CD4-positive, alpha-beta T cell treated with Interferon gamma for 1 hour (primary cell): ENCODE measurements at places on chromosomes 4 and X.
A peak's percentile ranks its signal among the peaks of the same experiment; 100 is the strongest.

GRCh38 chr4:103032574-103032973 lies 13.1 kb upstream of the SLC9B1 start:
- DNase-seq, result no peak

- DNase-seq, result no peak
These were observed 48.2 kb upstream of the H2AZ1 start for GRCh38 chr4:99998062-99998867.

GRCh38 chr4:1807332-1807777 lies 14.3 kb downstream of the FGFR3 start:
- DNase-seq, result no peak

GRCh38 chrX:49263631-49264030 lies 879 bp downstream of the FOXP3 start:
- DNase-seq, result no peak

GRCh38 chr4:1310031-1310795 lies 20.5 kb downstream of the MAEA start:
- no peak for DNase-seq

GRCh38 chr4:168514249-168514852 lies 17.5 kb downstream of the PALLD start:
- no peak for DNase-seq

- no peak for DNase-seq
These were observed 992.3 kb downstream of the STPG2 start for GRCh38 chr4:97150966-97151365.

DNA sequence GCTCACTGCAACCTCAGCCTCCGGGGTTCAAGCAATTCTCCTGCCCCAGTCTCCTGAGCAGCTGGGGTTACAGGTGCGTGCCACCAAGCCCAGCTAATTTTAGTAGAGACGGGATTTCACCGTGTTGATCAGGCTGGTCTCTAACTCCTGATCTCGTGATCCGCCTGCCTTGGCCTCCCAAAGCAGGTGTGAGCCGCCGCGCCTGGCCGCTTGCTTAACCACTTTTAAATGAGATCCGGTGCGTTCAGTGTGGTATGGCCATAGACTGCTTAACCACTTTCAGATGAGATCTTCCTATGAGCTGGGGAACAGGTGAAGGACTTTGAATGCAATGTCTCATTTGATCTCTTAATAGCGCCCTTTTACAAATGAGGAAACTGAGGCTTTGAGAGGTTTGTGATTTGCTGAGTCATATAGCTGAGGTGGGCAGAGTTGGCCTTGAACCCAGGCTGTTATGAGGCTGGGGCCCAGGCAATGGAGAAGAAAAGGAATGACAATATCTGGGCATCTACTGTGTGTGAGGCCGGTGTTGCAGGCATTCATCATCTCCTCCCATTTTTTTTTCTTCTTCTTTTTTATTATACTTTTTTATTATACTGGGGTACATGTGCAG lies 41.9 kb upstream of the NSG1 start:
- peak; percentile 14 for DNase-seq

DNA sequence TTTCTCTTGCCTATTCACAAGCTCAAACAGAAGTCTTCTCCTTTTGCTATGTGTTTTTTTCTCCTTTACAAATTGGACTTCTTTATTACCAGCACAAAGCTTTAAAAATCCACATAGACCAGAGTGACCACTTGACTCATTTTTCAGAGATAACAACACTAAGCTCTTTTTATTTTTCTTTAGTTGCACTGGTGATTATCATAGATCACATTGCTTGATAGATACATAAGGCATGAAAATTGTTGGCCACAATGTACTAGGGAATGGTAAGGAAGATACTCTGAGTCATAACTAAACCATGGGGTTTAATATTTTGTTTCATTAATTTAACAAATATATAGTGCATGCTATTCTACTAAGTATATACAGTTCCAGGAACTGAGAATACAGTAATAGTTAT lies 159.0 kb downstream of the GASK1B start:
- no peak for DNase-seq

DNA sequence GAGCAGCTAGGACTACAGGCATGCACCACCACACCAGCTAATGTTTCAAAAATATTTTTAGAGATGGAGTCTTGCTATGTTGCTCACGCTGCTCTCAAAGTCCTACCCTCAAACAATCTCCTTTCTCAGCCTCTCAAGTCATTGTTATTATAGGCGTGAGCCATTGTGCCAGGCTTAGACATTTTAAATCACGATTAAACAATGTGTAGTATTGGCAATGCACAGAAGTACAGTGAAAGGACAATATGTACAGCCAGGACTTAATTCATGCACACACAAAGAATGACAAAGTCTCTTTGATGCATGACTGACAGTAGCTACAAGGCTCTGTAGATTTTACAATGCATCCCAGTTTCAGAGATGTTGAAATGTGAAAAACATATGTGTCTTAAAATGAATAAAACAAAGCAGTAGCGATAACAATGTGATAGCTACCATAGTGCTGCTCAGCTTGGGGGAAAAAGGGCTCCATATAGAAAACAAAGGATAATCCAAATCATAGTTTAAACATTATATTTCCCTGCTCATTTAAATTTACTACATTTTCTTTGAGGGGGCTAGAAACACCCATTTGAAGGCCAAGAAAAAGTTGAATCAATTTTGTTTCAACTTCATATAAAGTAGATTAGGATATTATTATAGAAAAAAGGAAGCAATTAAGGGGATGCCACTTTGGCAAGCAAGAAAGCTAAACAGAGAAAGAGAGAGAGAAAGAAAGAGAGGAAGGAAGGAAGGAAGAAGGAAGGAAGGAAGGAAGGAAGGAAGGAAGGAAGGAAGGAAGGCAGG lies 272.4 kb upstream of the SMIM31 start:
- DNase-seq, result no peak

DNA sequence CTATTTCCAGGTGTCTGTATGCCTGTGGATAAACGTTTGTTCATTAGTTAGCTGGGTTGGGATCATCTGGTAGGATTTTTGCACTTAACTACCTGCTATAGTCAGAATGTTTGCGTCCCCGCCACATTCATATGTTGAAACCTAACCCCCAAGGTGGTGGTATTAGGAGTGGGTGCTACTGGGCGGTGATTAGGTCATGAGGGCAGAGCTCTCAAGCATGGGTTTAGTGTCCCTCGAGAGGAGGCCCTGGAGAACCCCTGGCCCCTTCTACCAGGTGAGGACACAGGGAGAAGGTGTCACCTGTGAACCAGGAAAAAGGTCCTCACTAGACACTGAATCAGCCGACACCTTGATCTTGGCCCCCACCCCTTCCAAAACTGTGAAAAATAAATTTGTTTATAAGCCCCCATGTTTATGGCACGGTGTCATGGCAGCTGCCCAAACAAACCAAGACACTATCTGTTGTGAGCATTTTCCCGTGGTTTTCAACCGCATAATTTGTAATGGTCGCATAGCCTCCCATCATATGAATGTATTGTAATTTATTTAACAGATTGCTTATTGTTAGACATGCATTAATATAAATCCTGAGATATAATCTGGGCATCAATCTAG lies 92.7 kb upstream of the TRIM2 start:
- DNase-seq, result no peak
